Right cardiac atrium (tissue), 5 donors: ENCODE measurements at places on chromosomes 6 and 20. TPM values are rescaled to one million over a fixed set of nuclear protein-coding genes. Genes with fewer than 3 reads are reported as not detected.

- DNase-seq, result no peak
Measured at GRCh38 chr6:151876122-151876521, 68.6 kb downstream of the ESR1 start.

GRCh38 chr6:422433-423054 is 31.0 kb downstream of the IRF4 start:
- no peak for DNase-seq

DNA sequence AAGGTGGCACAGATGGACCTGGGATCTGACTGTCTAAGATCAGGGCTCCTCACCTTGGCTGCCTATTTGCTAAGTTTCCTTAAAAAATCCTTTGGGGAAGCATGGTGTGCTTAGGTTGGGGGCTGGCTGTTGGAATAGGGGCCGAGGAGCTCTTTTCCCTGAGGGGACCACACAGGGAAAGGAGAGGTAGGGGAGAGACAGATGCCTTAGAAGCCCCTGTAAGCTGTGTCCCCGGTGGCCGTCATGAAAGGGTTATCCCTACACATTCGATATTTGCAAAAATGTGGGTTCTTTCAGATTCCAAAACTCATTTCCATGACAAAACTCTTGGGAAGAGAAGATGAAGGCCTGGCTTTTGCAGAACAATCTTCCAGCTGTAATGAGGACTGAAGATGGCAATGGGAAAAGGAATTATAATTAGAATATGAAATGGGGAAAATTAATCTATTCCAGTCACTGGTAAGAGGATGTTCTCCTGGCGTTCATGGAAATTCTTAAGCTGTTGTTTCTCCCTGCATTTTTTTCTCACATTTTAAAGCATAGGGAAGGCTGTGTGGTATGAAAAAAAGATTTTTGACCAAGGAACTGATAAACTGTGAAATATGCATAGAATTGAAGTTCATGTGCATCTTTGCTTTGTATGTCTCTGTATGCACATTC is 53.8 kb downstream of the TOX2 start:
- DNase-seq, result no peak

DNA sequence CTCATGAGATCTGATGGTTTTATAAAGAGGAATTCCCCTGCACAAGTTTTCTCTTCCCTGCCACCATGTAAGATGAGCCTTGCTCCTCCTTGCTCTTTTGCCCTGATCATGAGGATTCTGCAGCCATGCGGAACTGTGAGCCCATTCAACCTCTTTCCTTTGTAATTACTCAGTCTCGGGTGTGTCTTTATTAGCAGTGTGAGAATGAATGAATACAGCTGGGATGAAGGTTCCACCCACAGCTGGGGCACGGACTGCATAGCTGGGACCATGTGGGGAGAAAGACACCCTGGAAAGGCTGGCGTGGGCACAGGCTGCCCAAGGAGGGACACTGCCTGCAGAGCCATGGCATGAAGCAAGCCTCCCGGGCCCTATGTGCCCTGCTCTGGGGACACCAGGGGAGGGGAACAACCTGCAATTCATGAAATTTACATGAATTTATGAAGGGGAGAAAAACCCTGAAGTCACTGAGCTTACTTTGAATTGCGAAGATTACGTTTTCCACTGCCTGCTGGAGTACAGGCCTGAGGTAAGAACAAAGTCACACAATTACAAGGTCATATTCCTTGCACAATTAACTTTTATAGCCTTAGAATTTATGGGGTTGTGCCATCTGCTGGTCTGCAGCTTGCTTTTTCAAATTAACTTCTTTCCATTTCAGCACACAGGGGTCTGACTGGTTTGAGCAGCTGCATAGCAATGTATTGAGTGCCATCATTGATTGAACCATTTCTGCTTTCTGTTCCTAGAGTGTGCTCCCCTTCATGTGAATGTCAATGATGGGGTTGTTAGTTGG is 46.2 kb downstream of the SLC22A1 start:
- no peak for DNase-seq

DNA sequence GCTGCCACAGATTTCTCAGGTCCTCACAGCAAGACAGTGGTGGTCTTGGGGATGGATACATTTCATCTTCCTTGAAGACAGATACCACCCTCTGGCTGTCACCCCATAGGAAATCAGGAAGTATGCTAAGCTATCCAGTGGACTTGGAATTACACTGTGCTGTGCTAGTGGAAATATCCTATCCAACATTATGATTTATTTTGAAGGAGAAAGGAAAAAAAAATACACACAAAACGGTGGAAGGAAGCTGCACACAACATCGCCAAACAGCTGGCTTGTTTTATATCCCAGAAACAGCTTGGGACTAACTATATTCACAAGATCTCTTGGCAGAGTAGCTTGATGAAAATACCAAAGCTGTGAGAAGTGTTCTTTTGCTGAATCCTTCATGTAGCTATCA is 257.6 kb downstream of the LAMA2 start:
- no peak for DNase-seq

GRCh38 chr6:157326979-157327378 is 3.7 kb upstream of the TMEM242 start:
- DNase-seq, result no peak

- DNase-seq, result no peak
Measured at GRCh38 chr6:159038914-159039884, 5.6 kb downstream of the TAGAP start.

GRCh38 chr6:159639721-159640120 is 53.3 kb downstream of the SOD2 start:
- no peak for DNase-seq

- no peak for DNase-seq
Measured at GRCh38 chr6:65117817-65118409, 589.1 kb downstream of the EYS start.

DNA sequence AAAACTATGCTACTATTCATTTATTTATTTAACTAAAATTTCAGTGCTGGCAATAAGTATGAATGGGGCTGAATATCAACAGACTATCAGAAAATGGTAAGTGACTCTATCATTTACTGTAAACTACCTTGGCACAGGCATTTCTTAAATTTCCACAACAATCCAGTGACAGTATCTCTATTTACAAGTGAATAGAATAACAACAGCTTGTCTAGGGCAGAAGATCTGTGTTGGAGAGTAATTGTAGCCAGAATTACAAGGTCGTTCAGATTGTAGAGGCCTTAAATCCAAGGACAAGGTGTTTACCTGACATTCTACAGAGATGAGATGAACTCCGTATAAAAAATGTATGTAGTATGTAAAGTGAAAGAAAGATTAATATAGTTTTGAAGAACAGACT is 193.8 kb upstream of the SIM1 start:
- DNase-seq, result no peak

DNA sequence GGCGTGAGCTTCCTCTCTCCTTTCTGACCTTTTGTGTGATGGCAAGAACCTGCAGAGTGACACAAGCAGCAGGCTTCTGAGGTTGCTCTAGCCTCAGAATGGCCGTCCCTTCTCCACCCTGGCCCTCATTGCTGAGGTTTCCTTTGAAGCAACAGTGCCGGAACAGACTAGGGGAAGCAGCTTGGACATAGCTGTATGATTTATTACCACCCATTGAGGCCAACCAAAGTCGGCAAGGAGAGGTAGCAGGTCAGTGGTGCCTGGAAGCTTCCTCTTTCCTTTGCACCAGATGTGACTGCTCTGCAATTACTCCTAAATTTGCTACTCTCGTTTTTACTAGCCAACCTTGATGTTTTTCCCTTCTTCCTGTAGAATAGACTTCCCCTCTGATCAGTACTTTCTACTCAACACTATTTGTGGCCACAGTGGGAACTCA is 31.4 kb downstream of the PTPN1 start:
- DNase-seq, result no peak

DNA sequence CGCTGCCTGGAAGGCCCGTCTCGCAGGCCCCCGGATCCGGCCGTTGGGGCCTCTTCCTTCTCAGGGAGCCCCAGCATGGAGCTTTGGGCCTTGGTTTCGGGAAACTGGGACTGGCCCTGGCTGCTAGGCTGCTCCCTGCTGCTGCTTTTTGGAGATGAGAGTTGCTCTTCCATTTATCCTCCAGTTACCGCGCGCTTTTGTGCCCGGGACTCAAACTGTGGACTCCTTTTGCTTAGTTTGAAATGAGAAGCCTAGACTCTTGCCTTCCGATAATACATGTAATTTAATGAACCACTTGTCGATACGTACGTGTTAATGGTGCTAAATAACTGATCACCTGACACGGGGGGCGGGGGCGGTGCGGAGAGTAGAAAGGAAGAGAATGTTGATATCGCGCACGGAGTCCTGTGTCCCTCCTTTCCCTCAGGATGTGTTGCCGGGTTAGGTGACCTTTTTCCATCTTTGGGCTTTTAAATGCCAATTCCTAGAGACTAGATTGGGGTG is 968 bp downstream of the PHF3 start:
- DNase-seq, result peak; percentile 82

DNA sequence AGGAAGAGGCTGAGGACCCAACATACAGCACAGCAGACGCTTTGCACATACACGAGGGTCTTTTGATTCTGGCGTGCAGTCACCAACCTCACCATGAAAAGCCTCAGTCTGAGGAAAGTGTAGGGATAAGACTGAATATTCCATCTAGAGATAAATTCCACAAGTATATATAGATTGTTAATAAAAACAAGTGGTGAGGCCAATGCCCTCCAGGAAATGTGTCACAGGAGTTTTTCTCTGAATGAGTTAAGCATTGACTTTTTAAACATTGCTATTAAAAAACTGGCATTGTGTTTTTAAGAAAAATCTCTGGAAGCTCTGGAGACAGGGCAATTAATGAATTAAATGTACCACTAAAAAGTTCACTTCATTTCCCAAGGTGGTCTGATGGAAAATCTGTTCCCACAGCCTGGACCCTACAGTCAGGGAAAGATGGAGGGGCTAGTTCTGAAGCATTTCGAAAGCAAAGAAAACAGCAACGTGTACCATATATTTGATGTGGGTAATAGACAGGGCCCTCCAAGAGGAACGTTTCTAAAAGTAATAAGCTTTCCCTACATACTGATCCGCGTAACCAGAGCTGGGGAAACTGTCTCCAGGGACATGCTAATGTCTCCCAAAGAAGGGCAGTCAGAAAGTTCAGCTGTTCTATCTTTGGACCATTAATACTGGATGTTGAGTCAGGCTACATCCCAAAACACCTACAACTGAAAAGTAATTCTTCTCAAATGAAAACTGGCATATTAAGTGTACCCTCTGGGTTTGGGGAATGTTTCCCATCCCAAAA is 301.1 kb downstream of the FOXC1 start:
- no peak for DNase-seq

DNA sequence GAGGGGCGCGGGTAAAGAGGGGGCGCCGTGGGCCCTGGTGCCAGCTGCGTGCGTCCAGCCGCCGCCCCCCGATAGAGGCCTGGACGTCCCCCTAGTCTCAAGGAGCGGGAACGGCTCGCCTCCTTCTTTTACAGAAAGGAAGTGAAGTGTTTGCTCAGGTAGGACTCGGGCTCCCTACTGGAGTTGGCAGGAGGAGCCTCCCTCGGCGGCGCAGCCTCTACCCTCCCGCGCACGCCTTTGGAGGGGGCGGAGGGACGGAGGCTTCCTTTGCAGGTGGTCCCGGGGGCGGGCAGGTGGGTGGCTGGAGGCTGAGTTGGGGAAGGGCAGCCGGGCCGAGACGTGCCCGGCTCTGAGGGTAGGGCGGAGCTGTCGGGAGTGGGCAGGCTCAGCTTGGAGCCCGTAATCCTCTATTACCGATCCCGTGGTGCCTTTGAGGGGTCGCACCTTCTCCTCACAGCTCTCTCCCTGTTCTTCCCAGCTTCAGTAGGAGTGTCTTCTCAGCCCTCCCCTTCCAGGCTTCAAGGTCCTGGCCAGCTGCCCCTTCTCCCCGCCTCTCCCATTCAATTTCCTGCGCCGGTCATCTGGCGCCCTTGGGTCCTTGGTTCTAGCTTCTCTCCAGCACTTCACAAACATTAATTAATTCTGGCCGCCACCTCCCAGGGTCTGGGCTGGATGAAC is 728 bp downstream of the ITPR3 start:
- peak; percentile 70 for DNase-seq

- no peak for DNase-seq
Measured at GRCh38 chr6:116011520-116011919, 49.2 kb downstream of the FRK start.

DNA sequence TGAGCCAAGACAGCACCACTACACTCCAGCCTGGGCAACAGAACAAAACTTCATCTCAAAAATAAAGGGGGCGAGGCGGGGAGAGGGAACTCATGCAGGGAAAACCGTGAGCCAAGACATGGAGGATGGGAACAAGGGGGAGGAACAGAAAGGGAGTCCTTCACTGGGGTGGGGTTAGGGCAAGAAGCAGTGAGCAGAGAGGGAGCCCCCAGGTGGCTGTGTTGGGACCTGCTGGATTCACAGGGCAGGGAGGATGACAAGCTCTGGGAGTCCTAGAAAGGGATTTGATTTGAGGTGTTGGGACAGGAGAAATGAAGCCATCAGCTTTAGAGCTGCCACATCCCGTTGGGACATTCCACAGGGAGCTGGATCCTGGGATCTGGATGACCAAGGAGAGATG is 90.6 kb upstream of the TOP1 start:
- no peak for DNase-seq

The APOM gene
- polyA plus RNA-seq, result 3.9 TPM

The KIAA1755 gene
- 5.8 TPM for polyA plus RNA-seq

The ARMC12 gene
- 0.32 TPM for polyA plus RNA-seq

The POPDC3 gene
- polyA plus RNA-seq, result 53.2 TPM

The SNAI1 gene
- 8.4 TPM for polyA plus RNA-seq

The C6orf163 gene
- polyA plus RNA-seq, result 1.6 TPM
